ENCODE measurements at places on chromosomes 1 and 21. TPM values are rescaled to one million over a fixed set of nuclear protein-coding genes. Genes with fewer than 3 reads are reported as not detected.

- H3K36me3 ChIP-seq, result peaks cover 7% of the 10 kb centered on the region
- H3K27ac ChIP-seq, result no peak overlapping the region
- H3K4me3 ChIP-seq, result no peak overlapping the region
- DNase-seq, result peak; percentile 32
These were observed 27.5 kb downstream of the KCNC4 start for GRCh38 chr1:110237386-110238152.

GRCh38 chr21:22456241-22456640 lies 1458.0 kb downstream of the NCAM2 start:
- no peaks in the 10 kb centered on the region for H3K36me3 ChIP-seq
- H3K27me3 ChIP-seq, result no peaks in the 10 kb centered on the region
- no peak overlapping the region for H3K27ac ChIP-seq
- H3K4me1 ChIP-seq, result no peaks in the 10 kb centered on the region
- H3K4me3 ChIP-seq, result no peak overlapping the region
- no peak for DNase-seq

GRCh38 chr1:157562515-157562914 lies 10.2 kb upstream of the FCRL5 start:
- no peaks in the 10 kb centered on the region for H3K36me3 ChIP-seq
- H3K27ac ChIP-seq, result no peak overlapping the region
- DNase-seq, result no peak
- no peaks in the 10 kb centered on the region for H3K27me3 ChIP-seq
- H3K4me1 ChIP-seq, result no peaks in the 10 kb centered on the region
- no peak overlapping the region for H3K4me3 ChIP-seq

GRCh38 chr1:1281533-1282321 lies 1.5 kb downstream of the SCNN1D start:
- no peak overlapping the region for H3K27ac ChIP-seq
- H3K27me3 ChIP-seq, result peaks cover 2% of the 10 kb centered on the region
- no peaks in the 10 kb centered on the region for H3K4me1 ChIP-seq
- no peaks in the 10 kb centered on the region for H3K36me3 ChIP-seq
- no peak for DNase-seq
- H3K4me3 ChIP-seq, result no peak overlapping the region

- H3K4me3 ChIP-seq, result no peak overlapping the region
- H3K27ac ChIP-seq, result no peak overlapping the region
- DNase-seq, result no peak
- peaks cover 2% of the 10 kb centered on the region for H3K4me1 ChIP-seq
- no peaks in the 10 kb centered on the region for H3K36me3 ChIP-seq
These were observed 29.1 kb downstream of the CACHD1 start for GRCh38 chr1:64499011-64499410.

DNA sequence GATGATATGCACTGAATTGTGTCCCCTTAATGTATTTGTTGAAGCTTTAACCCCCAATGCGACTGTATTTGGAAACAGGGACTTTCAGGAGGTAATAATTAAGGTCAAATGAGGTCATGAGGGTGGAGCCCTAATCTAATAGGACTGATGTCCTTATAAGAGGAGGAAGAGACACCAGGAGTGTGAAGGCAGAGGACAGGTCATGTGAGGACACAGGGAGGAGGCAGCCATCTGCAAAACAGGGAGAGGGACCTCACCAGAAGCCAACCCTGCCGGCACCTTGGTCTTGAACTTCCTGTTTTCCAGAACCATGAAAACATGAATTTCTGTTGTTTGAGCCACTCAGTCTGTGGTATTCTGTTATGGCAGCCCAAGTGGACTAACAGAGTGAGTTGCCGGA lies 15.3 kb downstream of the SYF2 start:
- no peak for DNase-seq
- peaks cover 20% of the 10 kb centered on the region for H3K36me3 ChIP-seq
- H3K4me1 ChIP-seq, result no peaks in the 10 kb centered on the region
- no peak overlapping the region for H3K27ac ChIP-seq

DNA sequence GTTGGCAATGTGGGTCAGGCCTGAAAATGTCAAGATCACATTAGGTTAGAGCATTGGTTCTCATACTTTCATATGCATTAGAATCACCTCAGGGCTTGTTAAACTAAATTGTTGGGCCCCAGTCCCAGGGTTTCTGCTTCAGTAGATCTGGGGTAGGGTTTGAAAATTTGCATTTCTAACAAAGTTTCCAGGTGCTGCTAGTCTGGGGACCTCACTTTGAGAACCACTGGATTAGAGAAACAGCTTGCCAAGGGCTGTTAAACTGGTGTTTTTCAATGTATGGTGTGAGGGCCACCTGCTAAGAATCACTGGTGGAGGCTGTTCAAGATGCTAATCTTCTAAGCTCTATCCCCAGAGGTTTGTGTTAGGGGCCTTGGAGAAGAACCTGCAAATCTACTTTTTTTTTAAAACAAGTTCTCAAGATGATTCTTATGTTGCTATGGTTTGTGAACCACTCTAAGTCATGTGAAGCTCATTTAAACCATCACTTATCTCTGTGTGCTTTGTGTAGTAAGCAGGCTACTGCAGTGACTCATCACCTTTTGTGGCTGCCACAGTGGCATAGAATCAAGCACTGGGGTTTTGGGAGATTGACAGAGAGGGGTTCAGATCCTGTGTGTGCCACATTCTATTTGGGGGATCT lies 152.2 kb downstream of the S1PR1 start:
- no peaks in the 10 kb centered on the region for H3K27me3 ChIP-seq
- no peak overlapping the region for H3K4me3 ChIP-seq
- H3K27ac ChIP-seq, result no peak overlapping the region
- DNase-seq, result no peak

DNA sequence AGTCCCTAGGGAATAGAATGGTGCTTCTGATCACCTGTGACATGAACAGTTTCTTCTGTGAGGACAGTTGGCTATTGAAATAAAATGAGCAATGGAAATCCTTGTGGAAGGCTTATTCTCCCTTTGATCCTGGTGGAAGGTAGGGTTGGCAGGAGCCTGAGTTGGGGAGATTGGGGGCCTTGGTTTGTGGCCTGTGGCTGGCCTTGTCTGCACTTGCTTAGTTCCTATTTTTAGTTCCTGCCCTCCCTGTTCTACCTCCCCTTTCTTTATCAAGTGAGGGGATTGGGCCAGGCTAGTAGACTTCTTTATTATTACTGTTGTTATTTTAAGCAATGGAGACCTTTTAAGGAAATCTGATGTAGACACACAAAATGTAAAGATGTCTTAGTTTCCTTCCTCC lies 8.2 kb downstream of the DMRTB1 start:
- peaks cover 2% of the 10 kb centered on the region for H3K27me3 ChIP-seq
- H3K36me3 ChIP-seq, result no peaks in the 10 kb centered on the region
- peaks cover 2% of the 10 kb centered on the region for H3K4me1 ChIP-seq
- no peak overlapping the region for H3K27ac ChIP-seq
- DNase-seq, result no peak

DNA sequence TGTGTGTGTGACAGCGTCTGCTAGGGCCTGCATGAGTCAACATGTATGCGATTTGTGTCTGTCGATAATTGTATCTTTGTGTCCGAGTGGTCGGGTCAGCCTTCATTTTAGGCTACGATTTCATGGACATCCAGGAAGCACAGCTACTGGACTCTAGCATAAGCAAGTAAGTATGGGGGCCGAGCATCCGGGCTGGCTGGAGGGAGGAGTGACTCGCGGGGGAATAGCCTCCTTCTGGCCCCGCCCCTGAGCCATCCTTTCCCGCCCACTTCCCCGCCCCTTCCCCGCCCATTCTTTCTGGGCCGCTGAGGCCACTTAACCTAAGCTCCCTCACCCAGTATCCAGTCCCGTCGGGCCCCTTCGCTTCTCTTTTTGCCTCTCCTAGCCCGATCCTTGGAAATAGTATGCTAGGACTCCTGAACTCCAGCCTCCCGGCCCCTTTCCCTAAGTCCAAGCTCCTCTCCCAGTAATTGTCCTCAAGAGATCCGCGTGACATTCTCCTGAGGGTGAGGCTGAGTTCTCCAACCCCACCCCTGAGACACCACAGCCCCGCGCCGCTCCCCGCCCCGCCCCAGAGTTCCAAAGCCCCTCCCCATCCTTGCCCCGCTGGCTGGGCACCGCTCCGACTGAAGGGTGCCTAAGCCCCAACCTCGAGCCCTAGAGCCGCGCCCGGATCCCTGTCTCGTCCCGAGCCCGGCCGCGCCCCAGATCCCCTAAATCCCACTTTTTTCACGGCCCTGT lies 1.2 kb downstream of the MAP3K6 start:
- DNase-seq, result peak; percentile 93
- H3K27me3 ChIP-seq, result peaks cover 3% of the 10 kb centered on the region
- peak overlapping the region; percentile 67 for H3K4me3 ChIP-seq
- peaks cover 28% of the 10 kb centered on the region for H3K36me3 ChIP-seq

DNA sequence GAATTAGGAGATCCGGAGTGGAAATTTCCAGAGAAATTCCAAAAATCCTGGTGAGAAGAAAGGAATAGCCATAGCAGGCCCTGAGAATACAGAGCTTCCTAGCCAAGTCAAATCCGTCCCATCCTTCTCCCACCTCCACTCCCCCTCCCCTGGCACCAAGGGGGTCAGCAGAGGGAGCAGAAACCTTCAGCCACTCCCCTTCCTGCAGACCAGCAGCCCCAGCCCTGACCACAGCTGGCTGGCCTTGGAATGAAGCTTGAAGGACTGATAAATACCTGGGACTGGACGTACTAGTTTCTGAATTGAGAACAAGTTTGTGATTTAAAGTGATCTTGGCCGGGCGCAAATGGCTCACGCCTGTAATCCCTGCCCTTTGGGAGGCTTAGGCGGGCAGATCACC lies 13.8 kb upstream of the RIPPLY3 start:
- no peaks in the 10 kb centered on the region for H3K36me3 ChIP-seq
- H3K27me3 ChIP-seq, result peaks cover 9% of the 10 kb centered on the region
- no peak for DNase-seq

DNA sequence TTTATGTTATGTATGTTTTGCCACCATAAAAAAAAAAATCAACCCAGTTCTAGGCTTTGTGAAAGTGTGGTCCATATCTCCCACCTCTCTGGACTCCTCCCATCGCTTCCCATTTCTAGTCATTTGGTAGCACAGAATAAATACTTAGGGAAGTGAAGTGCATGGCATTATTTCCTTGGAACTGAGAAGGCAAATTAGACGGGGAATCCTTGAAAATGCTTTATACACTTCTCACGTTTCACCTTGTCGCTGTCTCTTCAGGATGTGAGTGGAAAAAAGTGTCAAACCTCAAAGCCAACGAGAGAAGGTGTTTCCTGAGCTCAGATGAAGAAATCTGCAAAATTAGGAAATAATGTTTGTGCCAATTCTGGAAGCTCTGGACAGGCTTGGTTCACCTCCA lies 209.9 kb downstream of the ATG4C start:
- H3K4me3 ChIP-seq, result no peak overlapping the region
- no peaks in the 10 kb centered on the region for H3K36me3 ChIP-seq
- no peak overlapping the region for H3K27ac ChIP-seq
- H3K27me3 ChIP-seq, result peaks cover 2% of the 10 kb centered on the region
- no peaks in the 10 kb centered on the region for H3K4me1 ChIP-seq

- H3K4me3 ChIP-seq, result no peak overlapping the region
- H3K4me1 ChIP-seq, result no peaks in the 10 kb centered on the region
- DNase-seq, result no peak
- H3K27ac ChIP-seq, result no peak overlapping the region
- H3K27me3 ChIP-seq, result no peaks in the 10 kb centered on the region
These were observed 612.6 kb downstream of the MRPL39 start for GRCh38 chr21:24994717-24995116.

GRCh38 chr1:162215902-162216301 lies 146.4 kb downstream of the NOS1AP start:
- no peak overlapping the region for H3K4me3 ChIP-seq
- H3K36me3 ChIP-seq, result no peaks in the 10 kb centered on the region
- H3K27ac ChIP-seq, result no peak overlapping the region
- DNase-seq, result peak; percentile 27
- no peaks in the 10 kb centered on the region for H3K27me3 ChIP-seq
- H3K4me1 ChIP-seq, result peaks cover 28% of the 10 kb centered on the region

- H3K36me3 ChIP-seq, result peaks cover 9% of the 10 kb centered on the region
- no peak overlapping the region for H3K4me3 ChIP-seq
- DNase-seq, result no peak
- H3K27ac ChIP-seq, result no peak overlapping the region
- H3K27me3 ChIP-seq, result peaks cover 2% of the 10 kb centered on the region
- H3K4me1 ChIP-seq, result peaks cover 14% of the 10 kb centered on the region
These were observed 16.4 kb upstream of the KIF21B start for GRCh38 chr1:201039876-201040275.

- peaks cover 2% of the 10 kb centered on the region for H3K36me3 ChIP-seq
- H3K27me3 ChIP-seq, result no peaks in the 10 kb centered on the region
- H3K27ac ChIP-seq, result no peak overlapping the region
- no peak for DNase-seq
These were observed 2.5 kb upstream of the TMEM201 start for GRCh38 chr1:9586147-9586766.

- no peak overlapping the region for H3K4me3 ChIP-seq
- H3K36me3 ChIP-seq, result no peaks in the 10 kb centered on the region
- DNase-seq, result no peak
- H3K27me3 ChIP-seq, result no peaks in the 10 kb centered on the region
These were observed 21.8 kb upstream of the HSD3B1 start for GRCh38 chr1:119485201-119485600.

- H3K36me3 ChIP-seq, result no peaks in the 10 kb centered on the region
- H3K27me3 ChIP-seq, result peaks cover 9% of the 10 kb centered on the region
- H3K4me1 ChIP-seq, result peaks cover 3% of the 10 kb centered on the region
- no peak for DNase-seq
- no peak overlapping the region for H3K4me3 ChIP-seq
- no peak overlapping the region for H3K27ac ChIP-seq
These were observed 6.6 kb downstream of the LRRN2 start for GRCh38 chr1:204678721-204679475.

GUCA2A gene
- not detected for polyA plus RNA-seq

APOBEC4 gene
- not detected for polyA plus RNA-seq

CACHD1 gene
- polyA plus RNA-seq, result 10.6 TPM

S1PR1 gene
- polyA plus RNA-seq, result 14.1 TPM

PDZK1 gene
- 1.6 TPM for polyA plus RNA-seq

OR2G6 gene
- not detected for polyA plus RNA-seq

RNF2 gene
- 43.9 TPM for polyA plus RNA-seq

REN gene
- not detected for polyA plus RNA-seq
